Cerebellum (tissue), 4 donors: ENCODE measurements at places on chromosomes 1 and 21. TPM values are rescaled to one million over a fixed set of nuclear protein-coding genes. Genes with fewer than 3 reads are reported as not detected.

DNA sequence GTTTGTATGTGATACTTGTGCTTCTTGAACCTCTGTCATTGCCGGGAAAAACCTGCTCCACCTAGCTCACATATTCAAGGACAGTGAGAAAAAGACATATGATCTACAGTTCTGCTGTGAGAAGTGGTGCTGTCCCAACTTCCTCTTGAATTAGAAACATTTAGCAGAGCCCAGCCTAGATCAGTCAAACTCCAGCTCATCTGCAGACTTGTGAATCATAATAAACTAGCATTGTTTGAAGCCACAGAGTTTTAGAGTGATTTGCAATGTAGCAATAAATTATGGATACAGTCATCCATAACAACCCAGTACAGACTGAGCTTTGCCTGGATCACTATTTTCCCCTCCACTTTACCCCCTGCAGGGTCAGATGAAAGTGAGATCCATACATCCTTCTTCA is 497.8 kb downstream of the PLA2G4A start:
- no peak for DNase-seq

- no peak for DNase-seq
Measured at GRCh38 chr1:32766328-32766972, 50.7 kb downstream of the YARS1 start.

GRCh38 chr1:151401860-151402259 is 2.5 kb downstream of the PSMB4 start:
- no peak for DNase-seq

DNA sequence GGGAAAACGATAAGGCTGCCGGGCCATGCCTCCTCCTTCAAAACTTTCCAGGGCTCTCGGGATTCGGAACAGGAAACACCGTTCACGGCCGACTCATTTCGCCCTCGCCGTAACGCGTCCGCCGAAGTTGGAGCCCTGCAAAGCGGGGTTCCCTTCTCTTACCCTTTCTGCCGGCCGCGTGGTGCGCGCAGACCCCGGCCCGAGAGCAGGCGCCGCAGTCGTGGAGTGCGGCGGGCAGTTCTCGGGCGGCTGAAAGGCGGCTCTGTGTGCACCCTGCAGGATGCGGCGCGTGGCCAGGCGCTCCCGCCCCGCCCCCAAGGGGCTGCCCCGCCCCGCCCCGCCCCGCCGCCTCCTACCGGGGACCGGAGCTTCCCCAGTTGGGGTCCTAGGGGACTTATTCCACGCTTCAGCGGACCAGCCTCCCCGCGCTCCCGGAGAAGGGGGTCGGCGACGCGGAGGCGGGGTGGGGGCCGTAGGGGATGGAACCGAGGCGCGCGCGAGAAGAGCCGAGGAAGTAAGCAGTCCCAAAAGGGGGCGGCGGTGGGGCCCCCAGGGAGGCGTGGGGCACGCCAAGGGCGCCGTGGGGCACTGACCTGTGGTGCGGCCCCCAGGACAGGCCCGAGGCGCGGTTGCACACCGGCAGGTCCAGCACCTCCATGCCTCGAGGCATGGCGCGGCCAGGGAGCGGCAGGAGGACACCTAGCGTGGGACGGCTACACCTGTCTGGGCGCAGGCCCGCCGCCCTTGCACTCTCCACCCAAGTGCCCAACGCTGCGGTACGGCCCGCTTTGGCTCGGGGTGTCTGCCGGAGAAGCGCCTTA is at the start of gene MCOLN2:
MCOLN2 (minus strand) TSS at position 268 of the 821 bp plus-strand sequence; CDS start at position 27, 241 bp downstream.
- DNase-seq: no peak

DNA sequence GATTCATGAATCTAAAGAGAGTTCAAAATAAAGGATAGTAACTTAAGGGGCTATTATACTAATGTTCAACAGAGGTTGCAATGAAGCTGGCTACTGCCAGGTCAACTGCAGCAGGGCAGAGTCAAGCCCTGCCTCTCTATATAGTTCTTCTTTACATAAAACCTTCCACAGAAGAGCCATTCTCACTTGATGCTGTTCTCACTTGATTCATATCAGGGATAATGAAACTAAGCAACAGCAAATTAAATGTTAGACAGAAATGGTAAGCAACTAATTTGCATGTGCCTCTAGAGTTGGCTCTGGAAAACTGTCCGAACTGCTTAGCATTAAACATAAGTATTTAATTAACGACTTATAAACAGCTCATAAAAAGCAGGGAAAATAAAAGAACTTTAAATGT is 17.4 kb downstream of the CCSAP start:
- DNase-seq: no peak

DNA sequence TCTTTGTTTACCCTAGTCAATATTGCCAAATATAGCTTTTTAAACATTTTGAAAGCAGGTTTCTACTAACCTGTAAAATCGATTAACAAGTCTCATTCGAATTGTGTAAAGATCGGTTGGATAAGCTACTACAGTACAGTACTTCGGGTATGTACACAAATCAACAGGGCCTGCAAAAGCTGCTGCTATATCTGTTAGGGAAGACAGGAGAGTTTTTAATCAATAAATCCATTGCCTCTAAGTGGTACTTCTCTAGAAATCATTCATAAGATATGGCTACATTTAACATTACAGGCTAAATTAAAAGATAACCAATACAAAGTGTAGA is 34.8 kb upstream of the PSMG1 start:
- no peak for DNase-seq

- no peak for DNase-seq
Measured at GRCh38 chr1:87757676-87758075, 429.0 kb downstream of the LMO4 start.

DNA sequence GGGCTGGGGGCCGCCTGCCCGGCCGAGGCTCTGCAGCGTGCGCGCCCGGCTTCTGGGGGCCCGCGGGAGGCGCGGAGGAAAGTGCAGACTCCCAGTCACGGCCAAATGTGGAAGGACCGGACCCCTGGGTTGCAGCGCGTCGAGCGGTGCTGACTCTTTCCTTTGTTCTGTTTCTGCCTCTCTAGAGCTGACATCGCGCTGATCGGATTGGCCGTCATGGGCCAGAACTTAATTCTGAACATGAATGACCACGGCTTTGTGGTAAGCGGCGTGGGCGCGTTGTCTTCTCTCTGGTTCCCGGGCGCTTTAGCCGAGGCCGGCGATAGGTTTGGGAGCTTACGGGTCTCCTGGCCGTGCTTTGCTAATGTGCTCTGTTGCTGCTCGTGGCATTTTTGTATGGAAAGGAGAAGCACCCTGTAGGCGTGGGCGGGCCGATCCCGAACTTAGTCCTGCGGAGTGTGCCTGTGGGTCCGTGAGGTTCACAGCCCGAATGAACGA is 629 bp downstream of the PGD start:
- DNase-seq: peak; percentile 24

- no peak for DNase-seq
Measured at GRCh38 chr21:45109831-45110492, 35.6 kb downstream of the ADARB1 start.

GRCh38 chr21:35436899-35437298 is 387.8 kb upstream of the RUNX1 start:
- no peak for DNase-seq

DNA sequence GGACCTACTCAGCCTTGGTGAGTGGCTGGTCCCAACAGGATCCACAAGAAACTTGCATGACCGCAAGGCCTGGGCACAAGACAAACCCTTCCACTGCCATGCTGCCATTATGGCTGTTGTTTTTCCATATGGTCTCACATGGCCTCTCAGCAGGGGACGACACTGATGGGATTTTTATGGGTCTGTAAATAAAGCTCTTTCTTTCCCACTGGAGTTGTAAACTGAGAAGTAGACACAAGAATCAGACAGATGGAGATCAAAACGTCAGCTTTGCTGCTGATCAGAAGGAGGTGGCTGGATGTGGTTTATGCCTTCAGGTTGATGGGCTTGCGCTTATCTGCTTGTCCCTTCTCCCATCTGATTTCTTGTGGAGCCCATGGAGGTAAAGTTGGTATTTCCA is 138.1 kb upstream of the KCNJ6 start:
- DNase-seq: no peak

- no peak for DNase-seq
Measured at GRCh38 chr1:68188060-68188538, 44.2 kb downstream of the WLS start.

- DNase-seq: peak; percentile 21
Measured at GRCh38 chr21:39444421-39445180, 977 bp downstream of the LCA5L start.

DNA sequence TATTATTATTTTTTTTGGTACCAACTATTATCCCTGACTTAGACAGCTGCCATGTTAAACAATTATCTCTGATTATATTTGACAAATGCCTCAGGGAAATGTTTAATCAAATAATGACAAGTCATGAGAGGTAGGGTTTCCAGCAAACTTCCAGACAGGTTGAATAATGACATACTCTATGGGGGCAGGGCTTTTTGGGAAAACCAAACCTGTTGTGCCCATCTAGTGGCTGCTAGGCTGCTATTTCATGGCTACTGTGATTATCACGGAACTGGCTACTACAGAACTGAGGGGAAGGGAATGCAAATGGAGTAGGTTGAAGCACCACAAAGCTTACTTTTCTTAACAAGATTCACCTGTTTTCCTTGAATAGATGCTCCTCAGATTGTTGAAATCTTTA is 77.6 kb downstream of the DUSP10 start:
- no peak for DNase-seq

DNA sequence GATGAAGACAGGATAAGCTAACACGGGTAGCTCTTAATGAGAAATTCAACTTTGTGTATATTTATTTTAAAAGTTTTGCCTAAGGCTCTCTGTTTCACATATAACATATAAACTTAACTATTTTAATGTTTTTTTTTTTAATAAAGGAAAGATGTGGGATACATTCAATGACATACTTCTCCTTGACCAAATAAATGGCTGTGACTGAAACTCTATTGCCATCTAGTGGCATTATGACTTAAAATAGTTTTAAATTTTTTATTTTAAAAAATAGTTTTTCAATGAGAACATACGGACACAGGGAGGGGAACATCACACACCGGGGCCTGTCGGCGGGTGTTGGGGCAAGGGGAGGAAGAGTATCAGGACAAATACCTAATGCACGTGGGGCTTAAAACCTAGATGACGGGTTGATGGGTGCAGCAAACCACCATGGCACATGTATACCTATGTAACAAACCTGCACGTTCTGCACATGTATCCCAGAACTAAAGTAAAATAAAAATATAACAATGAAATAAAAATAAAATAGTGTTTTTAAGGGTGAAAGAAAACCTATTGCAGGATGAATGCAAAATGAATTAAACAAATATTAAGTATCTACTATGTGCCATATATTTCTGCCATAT is 83.4 kb downstream of the LYST start:
- peak; percentile 41 for DNase-seq

- no peak for DNase-seq
Measured at GRCh38 chr1:80218112-80218511, 1211.6 kb upstream of the ADGRL4 start.

DNA sequence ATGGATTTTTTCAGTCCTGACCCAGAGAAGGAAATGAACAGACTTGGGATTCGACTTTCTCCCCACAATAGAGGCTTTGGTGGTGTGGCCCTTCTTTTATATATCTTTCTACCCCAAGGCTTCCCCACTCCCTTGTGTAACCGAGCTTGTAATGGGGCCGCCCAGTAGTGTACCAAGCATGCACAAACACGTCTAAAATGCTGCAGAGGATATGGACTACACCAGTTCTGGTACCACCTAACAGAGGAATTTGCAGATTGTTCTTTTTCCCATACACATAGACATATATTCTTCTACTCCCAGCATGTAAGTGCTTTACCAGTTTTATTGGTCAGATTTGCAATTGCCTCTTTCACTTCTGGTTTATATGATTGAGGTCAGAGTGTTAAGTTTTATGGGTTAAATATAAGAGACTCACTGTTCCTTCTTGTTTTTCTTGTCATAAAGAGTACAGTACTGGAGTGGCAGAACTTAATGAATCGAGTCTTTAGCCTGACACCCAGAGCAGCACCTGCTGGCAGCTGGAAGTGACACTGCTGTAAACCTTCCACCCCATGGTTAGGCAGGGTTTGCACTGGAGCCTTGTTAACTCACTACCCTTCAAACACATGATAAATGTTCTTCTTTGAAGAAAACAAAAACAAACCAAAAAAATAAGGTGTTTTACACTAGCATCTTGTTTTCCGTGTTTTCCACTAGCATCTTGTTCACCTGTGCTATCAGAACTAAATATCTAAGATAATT is 198.6 kb downstream of the PTPRC start:
- DNase-seq: no peak

DNA sequence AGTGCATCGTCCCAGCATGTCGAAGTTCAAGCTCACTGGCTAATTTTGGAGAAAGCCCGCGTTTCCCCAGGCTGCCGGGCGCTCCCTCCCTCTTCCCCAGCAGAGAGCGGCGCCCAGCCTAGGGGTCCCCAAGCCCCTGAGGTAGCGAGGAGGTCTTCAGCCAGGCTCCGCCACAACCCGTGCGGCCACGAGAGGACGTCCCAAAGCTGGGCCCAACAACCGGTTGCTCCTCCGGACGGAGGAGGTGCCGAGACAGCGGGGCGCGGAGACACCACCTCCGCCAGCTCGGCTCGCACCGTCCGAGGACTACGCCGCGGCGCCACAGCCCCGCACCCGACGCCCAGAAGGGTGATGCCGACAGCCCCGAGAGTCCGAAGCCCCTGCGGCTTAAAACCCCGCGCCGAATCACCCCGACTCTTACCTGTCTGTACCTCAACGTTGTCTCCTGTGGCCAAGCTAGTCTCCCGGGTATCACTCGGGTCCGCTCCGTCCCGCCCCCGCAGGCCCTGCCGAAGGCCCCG is at the start of gene DENND2C:
DENND2C (minus strand) TSS at position 488 of the 521 bp plus-strand sequence. CDS start 44,065 bp downstream, outside the sequence.
- no peak for DNase-seq

DNA sequence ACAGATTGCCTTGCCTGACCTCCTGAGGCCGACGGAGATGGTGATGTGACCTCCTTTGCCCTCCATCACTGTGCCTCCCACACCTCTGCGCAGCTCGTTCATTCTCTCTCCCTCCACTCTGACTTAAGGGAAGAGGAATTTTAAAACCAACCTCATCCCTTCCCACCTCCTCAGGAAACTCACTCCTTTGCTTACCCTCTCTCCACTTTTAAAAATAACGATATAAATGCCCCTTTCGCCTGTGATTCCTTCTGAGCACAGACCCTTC is 21.2 kb downstream of the LRRN2 start:
- no peak for DNase-seq

DNA sequence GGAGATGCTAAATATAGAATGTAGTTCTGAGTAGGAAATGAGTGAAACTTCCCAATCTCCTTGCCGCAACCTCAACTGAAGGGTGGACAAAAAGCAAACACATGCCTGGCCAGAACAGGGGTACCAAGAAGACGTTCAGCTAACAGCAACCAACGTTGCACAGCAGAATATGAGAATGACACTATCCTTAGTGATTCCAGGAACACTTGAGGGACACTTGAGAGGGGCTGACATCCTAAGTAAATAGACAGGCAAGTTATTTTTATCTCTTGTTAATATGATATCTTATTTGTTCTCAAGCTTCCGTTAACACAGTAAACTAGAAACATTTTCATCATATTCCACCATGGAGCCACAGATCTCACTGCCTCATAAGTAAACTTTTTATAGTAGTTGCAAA is 908 bp downstream of the KRTAP19-1 start:
- DNase-seq: no peak

- DNase-seq: no peak
Measured at GRCh38 chr21:42056996-42057689, 14.0 kb upstream of the UMODL1 start.

The BEND5 gene
- total RNA-seq: 17.6 TPM

The NBPF6 gene
- total RNA-seq: 0.18 TPM

The AKR7A3 gene
- total RNA-seq: 2.1 TPM

The PROK1 gene
- not detected for total RNA-seq

The ITGB2 gene
- total RNA-seq: 6.8 TPM

The SLAMF9 gene
- not detected for total RNA-seq

The CLCNKB gene
- total RNA-seq: 0.45 TPM

The FCRL5 gene
- not detected for total RNA-seq

The MAGOH gene
- total RNA-seq: 20.1 TPM

The SELP gene
- total RNA-seq: 0.27 TPM

The SHCBP1L gene
- 0.09 TPM for total RNA-seq
